ENCODE measurements at places on chromosomes 11 and 22. TPM values are rescaled to one million over a fixed set of nuclear protein-coding genes. Genes with fewer than 3 reads are reported as not detected.

Gene HBB
- not detected for total RNA-seq

Gene ART5
- not detected for total RNA-seq

Gene KCNK4
- total RNA-seq = not detected

Gene IL17REL
- not detected for total RNA-seq

Gene ACTN3
- total RNA-seq = 0.05 TPM

Gene RPS3
- total RNA-seq = 4,029 TPM

Gene TTC36
- 0.83 TPM for total RNA-seq

Gene DSCAML1
- not detected for total RNA-seq

Gene CRYBA4
- total RNA-seq = not detected

Gene OR10G6
- total RNA-seq = not detected

Gene TMEM258
- 164 TPM for total RNA-seq

Gene SAA4
- not detected for total RNA-seq

Measured in activated naive CD4-positive, alpha-beta T cell treated with anti-CD3 and anti-CD28 coated beads, Interleukin-2, amount 10 ng/mL, durations not matched to agents 5 hours and 36 hours (primary cell).